Cardiac septum (tissue), 1 donor: ENCODE measurements at places on chromosomes 12 and 14. TPM values are rescaled to one million over a fixed set of nuclear protein-coding genes. Genes with fewer than 3 reads are reported as not detected.

GRCh38 chr14:51823706-51824105, 36.7 kb upstream of the GNG2 start:
- DNase-seq: no peak

The PRIMA1 gene
- 2.3 TPM for total RNA-seq

- DNase-seq: no peak
Observed at GRCh38 chr14:64692189-64692985, 11.8 kb upstream of the PLEKHG3 start.

The OTX2 gene
- total RNA-seq: not detected

GRCh38 chr12:6084261-6084968, 40.1 kb downstream of the VWF start:
- no peak for DNase-seq

GRCh38 chr12:62724947-62725451, 210.0 kb downstream of the PPM1H start:
- DNase-seq: no peak

DNA sequence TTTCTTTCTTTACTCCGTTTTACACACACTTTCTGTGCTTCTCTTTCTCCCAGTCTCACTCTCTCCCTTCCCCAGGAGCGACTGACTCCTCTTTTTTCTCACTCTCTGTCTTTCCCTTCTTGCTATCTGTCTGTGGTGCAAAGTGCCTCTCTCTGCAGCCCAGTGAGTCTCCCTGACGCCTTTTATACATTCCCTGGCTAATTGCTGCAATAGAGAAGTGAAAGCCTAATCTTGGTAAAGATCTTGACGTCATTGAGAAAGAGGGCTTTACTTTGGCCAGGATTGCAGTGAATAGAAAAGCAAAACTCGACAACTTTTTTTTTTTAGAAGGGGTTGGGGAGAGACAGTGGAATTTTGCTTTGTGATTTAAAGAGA, 706 bp upstream of the DIO2 start:
- DNase-seq: no peak

The SNRNP35 gene
- 24.3 TPM for total RNA-seq

GRCh38 chr12:57390174-57390573, 40.7 kb downstream of the R3HDM2 start:
- DNase-seq: no peak

GRCh38 chr14:24251880-24252288, 9.5 kb upstream of the TINF2 start:
- no peak for DNase-seq

- DNase-seq: no peak
Observed at GRCh38 chr12:12474931-12475795, 87.5 kb downstream of the DUSP16 start.

- DNase-seq: peak; percentile 56
Observed at GRCh38 chr12:130700492-130701401, 15.4 kb downstream of the RIMBP2 start.

GRCh38 chr12:74551291-74551690, 13.7 kb downstream of the ATXN7L3B start:
- no peak for DNase-seq

GRCh38 chr12:115914122-115914521, 363.4 kb downstream of the MED13L start:
- DNase-seq: no peak

GRCh38 chr14:86892152-86892956, 1100.6 kb downstream of the GALC start:
- no peak for DNase-seq

- peak; percentile 83 for DNase-seq
Observed at GRCh38 chr14:64200170-64200569, 94.0 kb downstream of the ESR2 start.

GRCh38 chr14:77752799-77753516, 8.0 kb downstream of the SNW1 start:
- no peak for DNase-seq

DNA sequence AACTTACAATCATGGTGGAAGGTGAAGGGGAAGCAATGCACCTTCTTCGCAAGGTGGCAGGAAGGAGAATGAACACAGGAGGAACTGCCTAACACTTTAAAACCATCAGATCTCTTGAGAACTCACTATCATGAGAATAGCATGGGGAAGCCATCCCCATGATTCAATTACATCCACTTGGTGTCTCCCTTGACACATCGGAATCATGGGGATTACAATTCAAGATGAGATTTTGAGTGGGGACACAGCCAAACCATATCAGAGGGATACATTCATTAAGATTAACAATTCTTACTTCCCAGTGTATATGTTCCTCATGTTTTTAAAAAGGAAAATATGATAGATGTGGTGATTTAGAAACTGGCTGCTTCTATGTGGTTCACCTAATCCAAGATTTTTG, 117.9 kb downstream of the PDE3A start:
- no peak for DNase-seq

DNA sequence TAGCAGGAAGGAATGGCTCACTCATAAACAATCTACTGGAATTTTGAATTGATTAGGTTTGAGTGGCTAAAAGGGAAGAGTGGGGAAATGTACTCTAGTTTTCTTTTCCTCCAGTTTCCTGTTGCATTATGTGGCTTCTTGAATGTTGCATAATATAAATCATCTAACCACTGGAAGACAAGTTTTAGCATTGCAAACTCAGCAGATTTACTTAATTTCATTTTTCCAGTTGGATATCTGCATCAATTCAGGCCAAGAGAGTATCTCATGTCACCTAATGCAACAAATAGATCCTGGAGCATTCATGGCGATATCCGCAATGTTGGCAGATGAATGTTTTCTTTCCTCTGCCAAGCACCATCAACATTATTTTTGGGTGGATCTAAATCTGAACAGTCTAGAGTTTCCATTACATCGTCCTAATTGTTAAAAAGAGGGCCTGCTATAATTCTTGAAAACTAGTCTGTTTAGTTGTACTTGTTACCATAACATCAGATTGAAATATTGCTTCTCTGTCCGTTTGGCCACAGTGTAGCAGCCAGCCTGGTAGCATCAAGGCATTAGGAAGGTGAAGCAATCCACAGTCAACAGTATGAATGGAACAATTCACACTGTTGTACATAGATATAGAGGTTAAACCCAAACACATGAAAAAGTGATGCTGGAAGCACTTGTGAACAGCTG, 544.2 kb downstream of the ETNK1 start:
- no peak for DNase-seq

DNA sequence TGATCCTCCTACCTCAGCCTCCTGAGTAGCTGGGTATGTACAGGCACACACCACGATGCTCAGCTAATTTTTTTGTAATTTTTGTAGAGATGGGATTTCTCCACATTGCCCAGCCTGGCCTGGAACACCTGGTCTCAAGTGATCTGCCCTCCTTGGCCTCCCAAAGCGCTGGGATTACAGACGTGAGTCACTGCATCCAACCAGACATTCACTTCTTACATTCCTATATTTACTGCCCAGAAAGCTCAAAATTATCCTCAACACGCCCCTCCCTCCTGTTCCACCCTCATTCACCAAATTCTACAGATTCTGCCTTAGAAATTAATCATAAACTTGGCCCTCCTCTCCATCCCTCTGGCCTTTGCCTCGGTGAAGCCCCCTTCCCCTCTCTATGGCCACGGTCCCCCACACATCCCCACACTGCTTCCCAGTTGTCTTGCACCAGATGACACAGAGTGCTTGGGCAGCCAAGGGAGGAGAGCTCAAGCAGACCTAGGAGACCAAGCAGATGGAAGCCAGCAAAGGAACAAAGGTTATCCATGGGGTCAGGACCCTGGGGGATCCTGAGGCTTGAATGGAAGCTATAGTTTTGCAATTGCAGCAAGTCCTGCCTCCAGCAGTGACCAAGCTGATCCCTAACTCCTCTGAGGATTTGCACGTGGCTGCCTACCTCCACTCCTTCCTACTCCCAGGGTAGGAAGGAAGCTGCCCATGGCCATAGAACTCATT, 213.2 kb upstream of the FOXN3 start:
- no peak for DNase-seq

DNA sequence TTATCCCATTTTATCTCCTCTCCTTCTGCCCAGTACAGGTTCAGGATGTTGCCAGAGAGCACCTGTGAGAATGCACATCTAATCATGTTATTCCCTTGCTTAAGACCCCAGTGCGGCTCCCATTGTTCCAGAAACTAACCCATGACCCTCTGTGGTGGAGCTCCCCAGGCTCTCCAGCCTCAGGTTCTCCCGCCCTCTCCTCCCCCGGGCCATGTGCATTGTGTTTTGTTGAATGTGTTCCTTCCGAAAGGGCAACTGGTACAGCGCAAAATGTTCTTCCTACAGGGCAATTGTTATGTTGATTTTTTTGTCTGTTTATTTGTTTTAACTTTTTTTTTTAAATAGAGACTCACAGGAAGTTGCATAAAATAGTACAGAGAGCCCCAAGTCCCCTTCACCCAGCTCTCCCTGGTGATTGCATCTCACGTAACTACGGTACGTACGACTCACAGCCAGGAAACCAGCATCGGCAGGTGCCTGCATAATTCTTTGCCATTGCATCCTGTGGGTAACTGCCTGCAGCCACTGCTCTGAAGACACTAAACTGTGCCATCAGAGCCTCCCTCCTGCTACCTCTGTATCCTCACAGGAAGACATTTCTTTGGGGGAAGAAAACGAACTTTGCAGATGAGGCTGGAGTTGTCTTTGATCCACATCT, 31.2 kb downstream of the TMEM132C start:
- DNase-seq: no peak
